ENCODE measurements at places on chromosomes 2 and 18.

DNA sequence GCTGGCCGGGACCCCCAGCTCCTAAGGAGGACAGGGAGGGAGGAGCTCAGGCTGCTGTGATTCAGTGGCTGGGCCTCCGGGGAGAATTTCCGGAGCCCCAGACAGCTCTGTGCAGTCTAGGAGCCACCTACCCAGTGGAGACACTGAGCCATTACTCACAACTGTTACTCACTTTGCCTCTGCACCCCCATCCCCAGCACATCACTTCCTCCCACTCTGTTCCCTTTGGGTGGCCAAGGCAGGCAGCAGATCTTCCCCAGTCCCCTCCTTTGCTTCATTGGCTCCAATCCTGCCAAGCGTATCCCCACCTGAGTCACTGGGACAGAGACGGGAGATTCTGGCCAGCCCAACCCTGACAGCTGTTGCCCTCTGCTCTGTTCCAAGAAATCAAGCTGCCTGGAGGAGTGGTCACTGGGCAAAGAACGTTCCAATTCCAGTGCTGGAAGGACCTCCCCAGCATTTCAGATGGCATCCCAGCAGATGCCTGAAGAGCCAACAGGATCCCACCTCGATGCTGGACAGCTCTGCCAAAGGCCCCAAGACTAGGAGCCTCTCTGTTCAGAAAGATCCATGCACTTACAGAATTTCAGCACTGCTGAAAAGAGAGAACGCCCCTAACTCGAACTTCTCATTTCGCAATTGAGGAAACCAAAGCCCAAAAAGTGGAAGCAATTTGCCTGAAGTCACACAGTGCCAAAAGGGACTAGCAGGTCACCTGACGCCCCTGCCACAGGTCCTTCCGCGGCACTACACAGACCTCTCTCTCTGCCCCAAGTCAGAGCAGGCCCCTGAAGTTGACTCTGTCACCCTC is 68.3 kb downstream of the TNS1 start:
- no peak for DNase-seq

DNA sequence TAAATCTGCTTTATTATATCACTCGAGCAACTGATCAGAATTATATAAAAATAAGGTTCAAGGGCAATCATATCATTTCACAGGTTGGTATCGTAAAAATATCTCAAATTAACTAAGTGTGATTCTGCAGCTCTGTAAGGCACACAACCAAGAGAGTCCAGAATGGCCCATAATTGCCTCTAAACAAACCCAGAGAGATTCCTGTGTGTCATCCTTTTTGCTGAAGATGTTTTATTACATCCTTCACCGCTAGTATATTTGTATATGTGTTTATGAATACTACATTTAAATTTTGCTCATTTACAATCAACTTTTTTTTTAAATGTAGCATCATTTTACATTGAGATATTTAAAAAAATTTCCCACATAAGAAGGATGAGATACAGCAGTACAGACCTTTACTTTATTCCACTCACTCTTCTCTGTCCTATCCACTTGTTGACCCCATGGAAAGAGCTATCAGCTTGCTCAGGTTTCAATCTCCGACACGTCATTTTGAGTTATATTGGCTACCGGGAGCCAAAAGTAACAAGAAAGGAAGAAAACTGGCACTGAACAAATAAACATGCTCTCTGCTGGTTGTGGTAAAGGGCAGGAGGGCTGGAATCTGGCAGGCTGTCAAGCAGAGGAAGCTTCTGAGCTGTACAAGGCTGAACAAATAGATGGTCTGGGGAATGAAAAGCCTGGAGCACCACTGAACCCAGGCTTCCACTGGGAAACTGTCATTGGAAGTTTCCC is 23.1 kb downstream of the PLA2R1 start:
- no peak for DNase-seq

DNA sequence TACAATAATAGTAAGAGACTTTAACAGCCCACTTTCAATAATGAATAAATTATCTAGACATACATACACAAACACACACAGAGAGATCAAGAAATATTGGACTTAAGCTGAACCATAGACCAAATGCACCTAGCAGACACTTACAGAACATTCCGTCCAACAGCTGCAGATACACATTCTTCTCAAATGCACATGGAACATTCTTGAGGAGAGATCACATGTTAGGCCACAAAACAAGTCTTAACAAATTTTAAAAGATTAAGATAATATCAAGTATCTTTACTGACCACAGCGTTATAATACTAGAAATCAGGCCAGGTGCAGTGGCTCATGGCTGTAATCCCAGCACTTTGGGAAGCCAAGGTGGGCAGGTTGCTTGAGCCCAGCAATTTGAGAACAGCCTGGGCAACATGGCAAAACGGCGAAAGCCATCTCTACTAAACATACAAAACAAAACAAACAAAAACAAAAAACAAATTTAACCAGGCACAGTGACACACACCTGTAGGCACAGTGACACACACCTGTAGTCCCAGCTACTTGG is 7.4 kb downstream of the CERKL start:
- DNase-seq: no peak

GRCh38 chr2:103161456-103162289 is 399.8 kb downstream of the TMEM182 start:
- peak; percentile 32 for DNase-seq

- DNase-seq: peak; percentile 57
These were observed 38.3 kb downstream of the TTC32 start for GRCh38 chr2:19863303-19864041.

- DNase-seq: no peak
These were observed 46.2 kb downstream of the ARHGAP15 start for GRCh38 chr2:143175438-143175837.

- DNase-seq: no peak
These were observed at the start of gene DTNB for GRCh38 chr2:25673300-25674076. Gene DTNB, minus strand, starts transcription at chr2:25673577. Its CDS starts 20,917 bp downstream, at chr2:25652660.

GRCh38 chr2:232174662-232175061 is 203.9 kb upstream of the ALPP start:
- DNase-seq: no peak

DNA sequence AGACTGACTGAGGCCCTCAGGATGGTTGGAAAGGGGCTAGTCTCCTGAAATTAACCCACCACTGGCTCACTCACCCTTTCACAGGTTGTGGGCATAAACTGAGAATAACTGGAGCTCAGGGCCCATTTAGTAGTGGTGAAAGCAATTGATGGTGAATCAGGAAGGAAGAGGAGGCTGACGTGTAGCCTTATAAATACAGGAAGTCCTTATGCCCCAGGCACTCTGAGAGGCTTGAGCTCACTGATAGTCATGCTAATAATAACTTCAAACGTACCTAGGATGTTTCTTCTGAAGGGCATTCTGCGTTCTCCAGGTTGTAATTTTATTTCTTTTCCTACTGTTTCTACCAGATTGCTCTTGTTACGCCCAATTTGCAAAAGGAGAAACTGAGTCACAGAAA is 328.4 kb downstream of the CLIP4 start:
- no peak for DNase-seq

GRCh38 chr18:10405014-10405493 is 49.4 kb upstream of the APCDD1 start:
- DNase-seq: no peak

DNA sequence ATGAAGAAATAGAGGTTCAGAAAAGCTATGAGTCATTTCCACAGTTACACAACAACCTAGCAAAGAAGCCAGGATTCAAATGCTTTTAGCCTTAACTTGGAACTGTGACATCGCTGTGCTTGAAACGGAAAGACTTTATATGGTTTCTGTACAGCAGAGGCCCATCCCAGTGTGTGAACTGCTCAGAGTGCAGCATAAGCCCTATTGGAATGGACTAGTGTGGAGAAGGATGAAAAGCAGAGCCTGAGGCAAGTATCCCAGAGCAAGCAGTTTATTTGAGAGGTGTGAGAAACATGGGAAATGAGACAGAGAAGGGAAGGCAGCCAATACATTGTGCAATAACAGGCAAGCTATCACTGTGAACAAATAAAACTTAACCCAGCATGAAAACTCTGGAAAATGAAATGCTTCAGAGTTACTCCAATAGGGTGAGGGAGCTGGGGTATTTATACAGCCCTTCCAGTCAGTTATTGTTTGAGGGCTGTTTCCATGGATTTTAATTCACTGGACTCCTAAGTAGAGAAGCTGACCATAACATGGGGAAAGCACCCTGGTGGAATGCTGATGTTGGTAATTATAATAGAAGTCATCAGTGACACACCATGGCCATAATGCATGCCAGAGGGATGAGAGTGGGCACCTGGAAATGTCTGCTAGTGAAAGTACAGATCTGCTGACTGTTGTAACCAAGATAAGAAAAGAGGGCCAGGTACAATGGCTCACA is 254.0 kb upstream of the POU3F3 start:
- DNase-seq: no peak

- DNase-seq: no peak
These were observed 205.8 kb downstream of the INSIG2 start for GRCh38 chr2:118294063-118294462.

DNA sequence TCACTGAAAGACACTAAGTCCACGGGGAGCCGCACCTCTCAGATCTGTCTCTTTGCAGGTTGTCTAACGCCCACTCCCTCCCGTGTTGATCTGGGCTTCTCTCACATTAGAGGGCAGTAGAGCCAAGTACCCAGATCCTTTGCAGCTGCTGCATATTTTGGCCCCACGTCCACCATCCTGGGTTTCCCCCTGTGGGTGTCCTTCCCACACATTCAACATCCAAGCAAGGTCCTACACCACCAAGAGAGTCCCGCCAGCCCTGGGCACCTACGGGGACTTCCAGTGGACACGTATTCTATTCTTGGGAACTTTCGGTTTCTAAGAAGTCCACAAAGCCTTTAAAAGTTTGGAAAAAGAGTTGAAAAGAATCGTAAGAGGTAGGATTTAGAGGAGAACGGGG is 116.6 kb downstream of the ATL2 start:
- no peak for DNase-seq

- DNase-seq: no peak
These were observed 57.6 kb downstream of the MYOM1 start for GRCh38 chr18:3162181-3162580.

GRCh38 chr2:67955748-67956603 is 106.8 kb downstream of the C1D start:
- DNase-seq: no peak

GRCh38 chr2:154849482-154849881 is 151.0 kb downstream of the KCNJ3 start:
- DNase-seq: no peak

DNA sequence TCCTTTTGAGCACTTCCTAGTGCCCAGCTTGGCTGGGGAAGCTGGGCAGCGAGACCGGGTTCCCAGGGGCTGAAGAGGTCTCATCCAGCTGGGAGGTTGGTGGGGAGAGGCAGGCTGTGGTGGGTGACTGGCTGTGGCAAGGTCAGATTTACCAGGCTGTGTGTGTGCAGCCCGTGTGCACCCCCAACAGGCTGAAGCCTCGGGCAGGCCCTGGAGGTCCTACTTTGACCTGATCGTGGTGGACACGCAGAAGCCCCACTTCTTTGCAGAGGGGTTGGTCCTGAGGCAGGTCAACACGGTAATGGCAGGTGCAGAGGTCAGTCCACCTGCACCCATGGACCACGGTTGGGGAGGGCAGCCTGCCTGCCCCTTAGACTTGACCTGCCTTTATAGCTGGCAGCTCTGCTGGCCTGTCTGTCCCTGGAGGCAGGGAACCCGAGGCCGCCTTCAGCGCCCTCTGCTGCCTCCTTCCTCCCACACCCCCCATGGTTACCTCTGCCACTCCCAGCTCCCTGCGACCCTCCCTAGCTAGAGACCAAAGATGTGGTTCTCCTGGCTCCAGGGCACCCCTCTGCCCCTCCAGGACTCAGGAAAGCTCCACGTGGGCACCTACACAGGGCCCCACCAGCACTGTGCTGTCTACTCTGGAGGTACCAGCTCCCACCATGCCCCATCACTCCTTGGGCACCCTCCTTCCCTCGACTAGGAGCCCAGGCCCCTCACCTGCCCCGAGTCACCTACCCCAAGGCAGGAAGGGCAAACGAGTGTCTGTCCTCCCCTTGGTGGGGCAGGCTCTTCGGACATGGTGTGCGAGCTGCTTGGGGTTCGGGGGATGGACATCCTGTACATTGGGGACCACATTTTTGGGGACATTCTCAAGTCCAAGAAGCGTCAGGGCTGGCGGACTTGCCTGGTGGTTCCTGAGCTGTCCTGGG is 4.0 kb downstream of the NT5DC4 start:
- no peak for DNase-seq

- DNase-seq: no peak
These were observed 36.2 kb upstream of the SNORC start for GRCh38 chr2:232833830-232834229.

DNA sequence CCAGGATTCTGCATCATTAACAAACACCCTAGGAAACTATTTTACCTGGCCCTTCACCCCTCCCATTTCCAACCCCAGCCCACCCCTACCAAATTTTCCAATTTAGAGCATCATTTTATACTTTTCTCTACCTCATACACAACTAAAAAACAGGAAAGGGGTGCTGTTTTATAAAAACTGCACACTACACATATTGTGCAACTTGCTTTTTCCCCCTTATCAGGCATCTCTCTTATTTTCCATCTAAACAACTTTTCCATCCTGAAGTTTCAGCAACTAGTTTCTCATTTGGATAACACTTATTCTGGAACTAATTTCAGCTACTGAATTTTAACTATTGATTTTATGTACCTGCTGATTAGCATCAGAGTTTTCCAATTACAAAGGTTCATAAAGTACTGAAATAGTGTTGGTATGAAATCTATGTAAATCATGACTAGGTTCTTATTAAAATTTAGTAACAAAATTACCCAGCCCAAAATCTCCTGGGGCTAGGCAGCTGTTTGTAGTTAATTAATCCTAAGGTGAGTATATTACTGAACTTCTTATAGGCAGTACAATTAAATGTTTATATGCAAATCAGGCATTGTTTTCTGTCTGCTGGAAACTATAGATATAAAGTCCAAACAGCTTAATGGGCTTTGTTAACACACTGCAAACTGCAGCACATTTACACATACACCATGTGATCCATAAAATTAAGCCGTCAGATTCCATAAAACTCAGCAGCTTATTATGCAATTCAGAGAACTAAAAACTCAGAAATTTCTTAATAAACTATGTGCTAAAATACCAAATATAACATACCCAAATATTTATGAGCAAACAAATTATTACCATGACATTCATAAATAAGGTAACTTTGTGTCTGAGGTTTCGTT is 7.9 kb downstream of the SF3B1 start:
- DNase-seq: no peak

GRCh38 chr2:3141696-3142095 is 235.9 kb downstream of the EIPR1 start:
- DNase-seq: no peak

GRCh38 chr18:78814766-78815165 is 164.9 kb upstream of the SALL3 start:
- DNase-seq: no peak
